ENCODE measurements at places on chromosomes 6 and 20.

- DNase-seq: no peak
These were observed 28.1 kb downstream of the SNRNP48 start for GRCh38 chr6:7617801-7618764.

DNA sequence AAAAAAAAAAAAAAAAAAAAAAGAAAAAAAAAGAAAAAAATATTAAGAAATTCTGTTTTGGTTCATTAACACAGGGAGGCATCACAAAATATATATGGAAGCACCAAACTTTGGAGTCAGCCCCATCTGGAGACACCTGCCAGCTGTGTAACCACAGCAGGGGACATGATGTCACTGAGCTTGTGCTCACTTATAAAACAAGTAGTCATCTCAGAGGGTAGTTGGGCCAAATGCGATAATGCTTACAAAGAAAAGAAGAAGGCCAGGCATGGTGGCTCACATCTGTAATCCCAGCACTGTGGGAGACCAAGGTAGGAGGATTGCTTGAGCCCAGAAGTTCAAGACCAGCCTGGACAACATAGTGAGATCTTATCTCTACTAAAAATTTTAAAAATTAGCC, 1.1 kb upstream of the BNIP5 start:
- no peak for DNase-seq

GRCh38 chr6:170286246-170286933, 4.5 kb downstream of the DLL1 start:
- no peak for DNase-seq

- no peak for DNase-seq
These were observed 47.7 kb upstream of the POLR1H start for GRCh38 chr6:30013291-30013922.

GRCh38 chr20:1108437-1108920, 9.9 kb upstream of the PSMF1 start:
- no peak for DNase-seq

- DNase-seq: no peak
These were observed 56.5 kb upstream of the FUT9 start for GRCh38 chr6:95959261-95959660.

- no peak for DNase-seq
These were observed 148.3 kb upstream of the POU3F2 start for GRCh38 chr6:98686008-98686601.

GRCh38 chr6:118859517-118860064, 34.4 kb upstream of the ASF1A start:
- no peak for DNase-seq

DNA sequence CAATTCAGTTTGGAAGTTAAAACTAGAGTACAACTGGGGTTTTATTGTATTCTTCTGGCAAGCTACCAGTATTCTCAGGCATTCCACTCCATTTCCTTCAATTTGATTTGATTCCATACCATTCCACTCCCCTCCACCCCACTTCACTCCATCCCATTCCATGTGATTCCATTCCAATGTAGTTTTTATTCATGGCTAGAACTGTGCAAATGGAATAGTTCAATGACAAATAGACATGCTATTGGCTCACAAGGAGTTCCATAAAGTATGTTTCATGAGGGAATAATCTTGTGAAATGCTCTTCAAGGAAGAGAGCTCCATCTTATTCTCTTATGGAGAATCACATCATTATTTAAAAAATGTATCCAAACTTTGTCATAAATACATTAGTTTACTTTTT, 285.0 kb upstream of the BMP2 start:
- DNase-seq: no peak

DNA sequence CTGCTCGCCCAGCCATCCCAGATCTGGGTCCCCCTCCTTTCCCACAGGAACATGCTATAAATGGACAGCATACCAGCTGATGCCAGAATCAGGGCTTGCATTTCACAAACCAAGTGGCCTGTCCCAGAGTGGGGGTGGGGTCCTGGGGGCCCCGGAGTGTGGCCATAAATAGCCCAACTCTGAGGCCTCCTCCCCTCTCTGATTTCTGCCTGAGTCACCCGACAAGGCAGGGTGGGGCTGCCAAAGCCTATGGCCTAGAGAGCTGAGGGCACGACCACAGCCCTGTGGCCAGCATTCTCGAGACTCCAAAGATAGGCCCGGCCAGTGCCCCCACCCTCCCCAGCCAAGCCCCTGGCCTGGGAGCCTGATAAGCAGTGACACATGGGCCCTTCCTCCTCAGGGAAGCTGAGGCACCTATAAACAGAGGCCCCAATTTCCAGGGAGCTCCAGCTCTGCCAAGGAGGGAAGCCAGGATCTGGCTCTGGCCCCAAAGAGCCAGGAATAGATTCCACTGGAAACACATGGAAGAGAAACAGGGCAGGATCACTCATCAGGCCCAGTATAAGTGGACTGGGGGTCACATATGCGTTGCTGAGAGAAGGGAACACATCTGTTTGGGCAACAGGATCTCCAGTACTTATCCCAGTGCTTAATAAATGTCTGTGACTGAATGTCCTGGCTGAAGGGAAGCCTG, 20.3 kb downstream of the SNTA1 start:
- DNase-seq: no peak

- peak; percentile 29 for DNase-seq
These were observed 104.3 kb downstream of the CDH26 start for GRCh38 chr20:60062431-60063047.

DNA sequence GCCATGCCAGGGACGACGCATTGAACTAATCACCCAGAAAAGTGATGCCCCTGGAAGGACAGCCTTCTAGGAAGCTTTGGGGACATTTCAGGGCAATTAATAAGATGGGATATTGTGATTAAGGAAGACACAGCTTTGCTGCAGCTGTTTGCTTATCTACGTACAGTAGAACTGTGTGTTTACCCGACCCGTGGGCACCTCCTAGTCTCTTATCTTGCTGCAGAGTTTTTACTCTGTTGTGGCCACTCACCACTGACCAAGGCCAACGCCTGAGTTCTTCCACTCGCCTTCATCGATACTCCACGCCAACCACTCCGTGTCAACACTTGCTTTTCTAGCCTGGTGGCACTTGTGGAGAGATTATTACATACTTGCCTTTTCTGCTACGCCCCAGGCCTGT, 105.9 kb upstream of the MLN start:
- DNase-seq: no peak

DNA sequence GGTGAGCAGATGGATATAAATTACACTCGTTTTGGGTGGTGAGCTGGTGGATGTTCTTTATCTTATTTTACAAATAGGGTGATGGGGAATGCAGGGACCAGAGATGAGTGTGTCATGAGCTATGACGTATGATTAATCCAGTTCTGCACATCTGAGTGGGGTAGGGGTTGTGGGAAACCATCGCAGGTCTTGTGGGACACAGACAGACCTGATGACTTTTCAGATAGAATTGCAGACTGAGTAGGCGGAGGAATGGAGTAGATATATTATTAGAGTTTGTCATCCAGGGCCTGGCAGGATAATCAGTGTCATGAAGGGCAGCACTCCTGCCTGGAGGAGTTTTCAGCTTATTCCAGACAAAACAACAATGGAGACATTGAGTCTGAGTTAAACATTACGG, 12.9 kb upstream of the DSP start:
- no peak for DNase-seq

GRCh38 chr6:49522710-49523593, 23.2 kb downstream of the GLYATL3 start:
- no peak for DNase-seq

DNA sequence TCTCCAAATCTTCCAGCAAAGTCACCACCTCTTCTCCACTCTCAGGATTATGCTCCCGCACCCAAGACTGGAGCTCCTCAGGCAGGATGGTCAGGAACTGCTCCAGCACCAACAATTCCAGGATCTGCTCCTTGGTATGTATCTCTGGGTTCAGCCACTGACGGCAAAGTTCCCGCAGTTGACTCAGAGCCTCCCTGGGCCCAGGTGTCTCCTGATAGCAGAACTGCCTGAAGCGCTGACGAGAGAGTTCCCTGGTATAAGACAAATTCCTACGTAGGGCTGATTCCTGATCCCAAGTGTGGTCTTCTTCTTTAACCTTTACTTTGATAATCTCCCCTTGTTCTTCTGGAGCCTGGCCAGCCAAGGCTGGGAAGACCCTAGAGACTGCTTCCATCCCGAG, 60.6 kb downstream of the GPX5 start:
- no peak for DNase-seq

- DNase-seq: no peak
These were observed 38.4 kb downstream of the THBS2 start for GRCh38 chr6:169215201-169215681.

DNA sequence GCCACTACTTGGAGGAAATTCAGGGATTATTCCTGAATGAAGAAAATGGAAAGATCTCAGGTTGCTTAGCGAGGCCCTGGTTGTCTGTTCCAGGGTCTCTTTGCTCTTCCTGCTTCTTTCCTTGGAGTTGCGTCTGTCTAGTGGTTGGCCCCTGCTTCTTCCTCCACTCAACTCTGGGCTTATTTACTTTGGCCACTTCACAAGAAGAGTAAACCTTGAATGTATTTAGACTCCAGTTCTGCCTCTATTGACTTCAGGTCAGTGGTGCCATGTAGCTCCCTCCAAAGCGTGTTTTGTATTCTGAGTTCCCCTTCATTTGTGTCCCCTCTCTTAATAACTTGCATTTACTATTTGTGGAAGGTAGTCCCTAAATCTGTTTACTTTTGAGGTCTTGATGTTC, 456.5 kb downstream of the UTRN start:
- DNase-seq: no peak

- no peak for DNase-seq
These were observed 133.6 kb downstream of the TFAP2B start for GRCh38 chr6:50952092-50952907.

DNA sequence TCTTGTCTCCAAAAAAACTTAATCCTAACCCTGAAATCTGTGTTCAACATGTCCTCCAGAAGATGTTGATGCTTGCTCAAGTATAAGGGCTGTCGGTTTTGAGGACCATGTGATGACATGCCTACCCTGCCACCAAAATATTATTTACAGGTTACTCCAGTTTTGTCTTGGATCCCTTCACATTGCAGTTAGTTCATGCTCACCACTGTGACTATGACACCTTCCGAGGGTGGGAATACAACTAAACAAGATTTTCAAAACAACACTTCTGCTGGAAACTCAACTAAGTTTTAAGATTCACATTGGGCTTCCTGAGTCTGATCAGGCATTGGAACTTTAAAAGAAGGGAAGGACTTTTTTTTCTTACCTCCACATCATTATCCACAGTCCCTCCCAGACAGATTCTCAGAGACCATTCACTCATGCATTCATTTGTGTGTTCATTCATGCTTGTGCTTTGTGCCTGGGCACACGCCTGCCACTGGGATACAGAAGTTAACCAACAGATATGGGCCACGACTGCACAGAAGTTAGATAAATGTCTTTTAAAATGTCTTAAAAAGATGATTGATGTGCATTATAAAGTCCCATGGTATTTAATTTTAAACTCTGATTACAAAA, 118.7 kb upstream of the GJE1 start:
- no peak for DNase-seq

DNA sequence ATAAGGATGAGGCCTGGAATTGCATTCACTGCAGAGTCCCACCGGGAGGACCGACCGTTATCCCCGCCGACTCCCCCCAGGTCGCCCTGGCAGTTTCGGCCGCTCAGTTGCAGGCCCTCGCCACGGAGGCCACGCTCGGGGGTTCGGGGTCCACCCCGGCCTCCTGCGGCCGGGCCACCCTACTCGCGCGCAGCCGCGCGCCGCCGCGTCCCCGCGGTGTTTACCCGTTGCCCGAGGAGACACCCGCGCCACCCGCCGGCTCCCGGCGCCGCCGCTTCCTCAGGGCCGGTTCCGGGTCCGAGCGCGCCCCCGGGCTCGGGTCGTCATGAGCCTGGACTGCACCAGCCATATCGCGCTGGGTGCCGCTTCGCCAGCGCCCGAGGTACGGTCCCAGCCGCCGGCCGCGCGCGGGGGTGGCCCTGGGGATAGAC, at the start of gene CCDC170:
Gene CCDC170, plus strand, starts transcription at position 214 of the 431 bp plus-strand sequence. Its CDS starts 112 bp downstream, at position 326.
- peak; percentile 26 for DNase-seq

- DNase-seq: peak; percentile 19
These were observed 113.5 kb upstream of the BTN3A2 start for GRCh38 chr6:26251354-26252076.

- no peak for DNase-seq
These were observed 82.8 kb downstream of the MLIP start for GRCh38 chr6:54194067-54194466.

DNA sequence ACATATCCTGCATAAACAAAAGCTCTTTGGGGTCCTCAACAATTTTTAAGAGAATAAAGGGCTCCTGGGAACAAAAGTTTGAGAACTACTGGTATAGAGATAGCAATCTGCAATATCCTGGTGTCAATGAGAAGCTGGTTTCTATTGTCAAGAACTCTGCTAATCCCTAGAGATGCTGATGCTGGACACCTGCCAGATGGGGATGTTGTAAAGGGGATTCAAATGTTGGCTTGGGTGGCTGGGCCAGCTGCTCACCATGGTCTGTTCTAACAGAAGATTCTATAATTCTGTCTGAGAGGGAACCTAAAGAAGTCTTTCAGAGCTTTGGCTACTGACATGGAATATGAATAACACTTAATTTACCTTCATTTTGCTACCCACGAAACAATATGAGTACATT, 137.8 kb downstream of the BTBD9 start:
- no peak for DNase-seq

GRCh38 chr20:36473164-36473563, 68.2 kb upstream of the MYL9 start:
- no peak for DNase-seq

DNA sequence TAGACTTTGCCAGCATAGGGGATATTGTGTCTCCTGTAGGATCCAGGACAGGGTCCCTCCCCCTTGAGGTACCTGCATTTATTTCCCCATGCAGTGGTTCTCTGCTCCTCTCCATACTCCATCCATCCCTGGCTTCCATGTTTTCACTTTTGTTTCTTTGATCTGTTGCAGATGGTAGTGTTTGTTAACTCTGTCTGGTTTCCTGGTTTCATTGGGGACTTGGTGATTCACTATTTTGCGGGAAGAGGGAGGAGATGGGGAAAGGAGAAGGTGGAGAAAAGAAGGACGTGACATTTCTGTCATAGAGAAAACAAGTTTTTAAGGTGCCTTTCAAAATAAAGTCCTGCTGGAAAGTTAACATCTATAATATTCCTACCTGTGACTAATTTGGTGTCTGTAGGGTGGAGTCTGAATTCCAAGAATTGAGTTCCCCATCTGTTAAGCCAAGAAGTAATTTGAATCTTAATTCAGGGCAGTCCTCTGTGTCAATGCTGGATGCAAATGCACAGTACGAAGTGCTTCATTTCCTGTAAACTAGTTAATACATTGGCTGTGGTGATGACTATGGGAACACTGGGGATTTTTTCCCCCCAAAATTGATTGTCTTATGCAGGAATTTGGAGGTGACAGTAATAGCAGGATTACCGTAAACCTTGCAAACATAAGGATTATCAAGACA, 6.9 kb upstream of the RNF144B start:
- no peak for DNase-seq
